T-helper 2 cell treated with Interferon-gamma antibody and Interleukin-4, amounts not matched to agents 5 μg/mL and 100 μg/mL, for 36 hours (primary cell): ENCODE measurements at places on chromosomes 2 and 18.

DNA sequence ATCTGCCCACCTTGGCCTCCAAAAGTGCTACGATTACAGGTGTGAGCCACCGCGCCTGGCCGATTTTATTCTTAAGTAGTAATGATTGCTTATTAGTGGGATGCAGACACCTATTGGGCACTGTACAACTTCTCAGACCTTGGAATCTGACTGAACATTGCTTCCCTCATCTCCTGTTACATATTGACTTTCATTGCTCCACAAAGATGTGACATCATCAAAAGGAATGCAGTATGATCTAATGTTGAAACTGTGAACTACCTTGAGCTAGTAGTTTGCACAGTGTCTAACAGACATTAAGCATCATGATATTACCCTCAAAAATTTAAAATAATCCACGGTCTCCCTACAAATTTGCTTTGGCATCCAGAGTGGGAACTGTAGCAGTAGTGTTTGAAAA lies 109.8 kb upstream of the SIX2 start:
- DNase-seq: no peak

DNA sequence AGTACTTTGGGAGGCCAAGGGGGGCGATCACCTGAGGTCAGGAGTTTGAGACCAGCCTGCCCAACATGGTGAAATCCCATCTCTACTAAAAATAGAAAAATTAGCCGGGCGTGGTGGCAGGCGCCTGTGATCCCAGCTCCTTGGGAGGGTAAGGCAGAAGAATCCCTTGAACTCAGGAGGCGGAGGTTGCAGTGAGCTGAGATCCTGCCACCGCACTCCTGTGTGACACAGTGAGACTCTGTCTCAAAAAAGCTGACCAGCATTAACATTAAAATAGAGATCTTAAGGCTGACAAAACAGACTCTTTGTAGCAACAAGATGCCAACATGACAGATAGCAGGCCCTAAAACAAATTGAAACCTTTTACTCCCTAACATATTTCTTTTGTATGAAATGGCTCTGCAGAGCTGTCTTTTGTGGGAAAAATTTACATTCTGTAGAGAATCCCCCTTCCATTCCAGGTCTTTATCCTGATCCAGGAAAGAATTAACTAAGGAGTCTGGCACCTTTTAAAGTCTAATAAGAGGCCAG lies 213.9 kb downstream of the RAB3GAP1 start:
- DNase-seq: no peak

DNA sequence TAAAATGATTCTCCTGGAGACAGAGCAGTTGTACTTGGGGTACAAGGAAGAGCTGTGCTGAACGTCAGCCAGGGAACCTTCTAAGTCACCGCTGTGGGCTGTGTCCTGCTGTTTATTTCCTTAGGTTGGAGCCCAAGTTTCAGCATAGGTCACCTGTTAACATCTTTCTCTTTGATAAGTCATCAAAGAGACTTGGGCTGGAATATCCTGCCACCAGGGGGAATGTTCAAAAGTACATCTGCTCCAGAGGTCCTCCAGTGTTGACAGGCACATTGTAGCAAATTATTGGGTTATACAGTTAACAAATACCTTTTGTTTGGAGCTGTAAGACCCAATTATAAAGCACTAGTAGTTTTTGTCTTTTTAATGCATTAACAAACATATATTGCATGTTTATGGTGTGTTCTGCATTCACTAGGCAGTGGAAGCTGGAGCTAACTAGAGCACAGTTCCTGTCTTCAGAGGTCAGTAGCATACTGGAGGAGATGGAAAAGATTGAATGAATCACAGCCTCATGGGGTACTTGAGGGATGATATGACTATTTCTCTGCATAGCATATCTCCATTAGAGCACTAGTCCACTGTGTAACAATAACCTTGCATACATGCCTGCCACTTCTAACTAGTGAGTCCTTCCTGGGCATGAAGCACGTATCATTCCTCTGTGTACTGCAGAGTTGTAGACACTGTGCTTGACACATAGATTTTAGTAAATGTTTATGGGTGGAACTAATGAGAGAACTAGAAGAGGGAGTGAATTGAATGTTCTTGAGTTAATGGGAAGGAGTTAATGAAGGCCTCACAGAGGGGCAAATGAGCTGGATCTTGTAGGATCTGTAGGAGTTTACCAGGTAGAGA lies 182.1 kb downstream of the AGAP1 start:
- no peak for DNase-seq

GRCh38 chr2:200584639-200585038 lies 1.2 kb upstream of the AOX1 start:
- DNase-seq: no peak

- DNase-seq: no peak
These were observed 477.6 kb downstream of the PARD3B start for GRCh38 chr2:205022841-205023240.
